SJCRH30 (cell line): ENCODE measurements at places on chromosomes 6 and 20. TPM values are rescaled to one million over a fixed set of nuclear protein-coding genes. Genes with fewer than 3 reads are reported as not detected.

The RIMS1 gene
- total RNA-seq = 0.24 and 0.28 TPM in 2 replicates

GRCh38 chr6:49606721-49607390 is 29.8 kb downstream of the RHAG start:
- H3K36me3 ChIP-seq = no peaks in the 10 kb centered on the region
- H3K4me3 ChIP-seq = no peak overlapping the region
- peaks cover 3% of the 10 kb centered on the region; the same call in 1 of the 2 replicates for H3K4me1 ChIP-seq
- H3K27me3 ChIP-seq = no peaks in the 10 kb centered on the region

DNA sequence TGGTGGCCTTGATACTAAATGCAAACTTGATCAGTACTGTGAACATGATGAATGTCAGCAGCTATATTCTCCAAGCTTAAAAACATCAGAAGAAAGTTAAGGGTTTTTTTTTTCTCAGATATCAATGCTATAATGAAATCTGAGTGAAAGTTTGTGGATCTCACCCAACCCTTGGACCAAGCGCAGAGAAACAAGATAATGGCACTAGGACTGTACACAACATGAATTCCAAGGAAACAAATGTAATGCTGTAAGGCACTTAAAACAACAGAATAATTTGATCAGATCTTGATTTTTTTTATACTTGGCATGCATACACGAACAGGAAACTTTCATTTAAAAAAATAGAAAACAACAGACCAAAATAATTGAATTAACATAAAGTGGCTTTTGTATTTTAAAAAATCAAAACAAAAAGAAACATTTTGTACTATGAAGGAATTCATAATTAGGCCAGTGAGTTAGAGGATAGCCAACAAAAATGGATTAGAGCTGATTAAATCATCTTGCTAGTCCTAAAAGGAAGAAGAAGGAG is 1154.0 kb upstream of the EYS start:
- DNase-seq = no peak
- no peaks in the 10 kb centered on the region for H3K36me3 ChIP-seq
- no peak overlapping the region for H3K27ac ChIP-seq
- no peak overlapping the region for H3K4me3 ChIP-seq

DNA sequence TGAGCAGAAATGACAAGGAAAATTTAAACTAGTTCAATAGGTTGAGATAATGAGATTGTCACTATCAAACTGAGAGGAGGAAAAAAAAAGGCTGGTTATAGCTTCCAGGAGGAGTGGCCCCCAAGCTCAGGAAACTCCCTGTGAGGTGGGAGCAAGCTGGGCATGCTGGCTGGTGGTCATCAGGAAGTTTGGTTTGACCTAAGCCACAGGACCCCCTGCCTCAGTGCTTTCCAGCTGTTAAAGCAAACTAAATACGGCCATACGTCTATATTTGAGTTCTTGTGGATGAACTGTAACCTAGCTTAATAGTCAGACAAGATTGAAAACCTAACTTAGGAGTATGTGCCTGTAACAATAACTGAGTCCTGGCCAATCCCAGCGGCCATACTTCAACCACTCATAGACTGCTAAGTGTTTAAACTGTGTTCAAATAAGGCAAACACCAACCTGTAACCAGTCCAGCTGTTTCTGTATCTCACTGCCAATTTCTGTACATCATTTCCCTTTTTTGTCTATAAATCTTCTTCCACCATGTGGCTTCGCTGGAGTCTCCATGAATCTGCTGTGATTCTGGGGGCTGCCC is 24.6 kb upstream of the ZBTB24 start:
- no peak overlapping the region for H3K4me3 ChIP-seq
- DNase-seq = no peak
- H3K36me3 ChIP-seq = no peaks in the 10 kb centered on the region
- peaks cover 19% of the 10 kb centered on the region for H3K4me1 ChIP-seq
- no peaks in the 10 kb centered on the region for H3K27me3 ChIP-seq

DNA sequence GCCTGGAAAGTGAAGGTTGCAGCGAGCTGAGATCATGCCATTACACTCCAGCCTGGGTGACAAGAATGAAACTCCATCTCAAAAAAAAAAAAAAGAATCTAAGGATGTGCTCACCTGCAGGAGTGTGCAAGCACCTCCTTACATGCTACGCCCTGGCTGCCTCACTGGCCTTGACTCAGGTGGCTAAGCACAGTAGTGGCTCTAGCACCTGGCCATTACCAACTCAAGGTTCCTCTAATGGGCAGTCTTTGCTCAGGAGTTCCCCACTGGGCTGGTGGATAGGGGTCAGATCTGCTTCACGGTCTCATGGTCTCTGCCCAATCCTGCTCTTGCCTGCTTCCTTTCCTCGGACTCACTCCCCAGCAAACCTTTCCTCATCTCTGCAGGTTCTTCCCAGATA is 39.7 kb downstream of the KCNK17 start:
- no peak for DNase-seq
- no peak overlapping the region for H3K4me3 ChIP-seq
- H3K4me1 ChIP-seq = no peaks in the 10 kb centered on the region
- no peak overlapping the region for H3K27ac ChIP-seq

DNA sequence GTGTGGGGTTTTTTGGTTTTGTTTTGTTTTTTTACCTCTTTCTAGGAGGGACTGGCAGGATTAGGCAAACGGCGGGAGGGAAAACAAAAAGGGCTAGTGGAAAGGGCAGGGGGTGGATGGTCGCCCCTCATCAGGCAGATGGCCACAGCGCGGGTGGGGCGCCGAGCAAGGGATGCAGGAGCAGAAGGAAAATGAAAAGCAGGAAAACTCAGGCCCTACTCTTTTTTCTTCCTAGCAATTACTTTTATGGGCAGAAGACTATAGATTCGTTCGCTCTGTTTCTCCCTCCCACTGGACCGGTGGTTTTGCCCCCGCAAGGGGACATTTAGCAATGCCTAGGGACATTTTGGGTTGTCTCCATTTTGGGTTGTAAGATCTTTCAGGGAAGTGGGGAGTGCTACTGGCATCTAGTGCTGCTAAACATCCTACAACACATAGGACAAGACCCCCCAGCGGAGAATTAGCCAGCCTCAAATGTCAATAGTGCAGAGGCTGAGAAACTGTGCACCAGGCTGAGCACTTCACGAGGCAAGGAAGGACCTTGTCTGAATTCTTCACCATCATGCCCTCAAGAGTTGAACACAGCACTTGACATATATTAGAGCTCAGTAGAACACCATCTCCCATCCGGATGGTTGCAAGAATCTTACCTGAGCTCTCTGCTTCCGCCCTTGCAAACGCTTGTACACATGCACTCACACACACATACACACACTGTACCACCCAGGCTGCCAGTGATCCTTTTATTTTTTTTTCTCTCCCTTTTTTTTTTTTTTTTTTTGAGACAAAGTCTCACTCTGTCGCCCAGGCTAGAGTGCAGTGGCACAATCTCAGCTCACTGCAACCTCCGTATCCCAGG is 4.8 kb upstream of the ZMYND8 start:
- H3K4me1 ChIP-seq = peaks cover 41% of the 10 kb centered on the region
- peak overlapping the region; percentile 53 for H3K4me3 ChIP-seq
- peak overlapping the region; percentile 95 for H3K27ac ChIP-seq
- DNase-seq = no peak
- no peaks in the 10 kb centered on the region for H3K36me3 ChIP-seq
- no peaks in the 10 kb centered on the region for H3K27me3 ChIP-seq

GRCh38 chr20:17605131-17605660 is 35.3 kb downstream of the DSTN start:
- H3K36me3 ChIP-seq = peaks cover 5% of the 10 kb centered on the region; the same call in 1 of the 2 replicates
- no peaks in the 10 kb centered on the region for H3K27me3 ChIP-seq
- no peaks in the 10 kb centered on the region for H3K4me1 ChIP-seq
- DNase-seq = no peak

DNA sequence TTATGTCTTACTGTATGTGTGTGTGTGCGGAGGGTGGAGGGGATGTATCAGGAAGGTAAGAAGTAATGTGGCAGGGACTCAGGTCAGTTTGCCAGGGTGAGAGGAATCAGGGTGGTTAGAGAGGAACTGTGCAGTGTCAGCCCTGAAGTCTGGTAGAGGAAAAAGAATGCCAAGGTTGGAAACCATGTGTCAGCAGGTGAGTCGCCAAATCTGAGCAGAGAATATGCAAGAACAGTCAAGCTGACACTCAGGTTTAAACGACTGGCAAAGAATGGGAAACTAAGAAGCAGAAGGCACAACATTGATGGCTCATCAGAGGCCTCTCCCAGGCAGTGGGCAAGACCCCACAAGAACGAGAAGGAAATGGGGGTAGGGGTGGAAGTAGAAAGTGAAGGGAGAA is 107.5 kb upstream of the TBX18 start:
- no peak for DNase-seq
- H3K4me3 ChIP-seq = no peak overlapping the region
- H3K27me3 ChIP-seq = no peaks in the 10 kb centered on the region
- H3K27ac ChIP-seq = no peak overlapping the region
- no peaks in the 10 kb centered on the region for H3K36me3 ChIP-seq
- H3K4me1 ChIP-seq = no peaks in the 10 kb centered on the region

The EFCAB8 gene
- 0.28 and 0.58 TPM in 2 replicates for total RNA-seq

DNA sequence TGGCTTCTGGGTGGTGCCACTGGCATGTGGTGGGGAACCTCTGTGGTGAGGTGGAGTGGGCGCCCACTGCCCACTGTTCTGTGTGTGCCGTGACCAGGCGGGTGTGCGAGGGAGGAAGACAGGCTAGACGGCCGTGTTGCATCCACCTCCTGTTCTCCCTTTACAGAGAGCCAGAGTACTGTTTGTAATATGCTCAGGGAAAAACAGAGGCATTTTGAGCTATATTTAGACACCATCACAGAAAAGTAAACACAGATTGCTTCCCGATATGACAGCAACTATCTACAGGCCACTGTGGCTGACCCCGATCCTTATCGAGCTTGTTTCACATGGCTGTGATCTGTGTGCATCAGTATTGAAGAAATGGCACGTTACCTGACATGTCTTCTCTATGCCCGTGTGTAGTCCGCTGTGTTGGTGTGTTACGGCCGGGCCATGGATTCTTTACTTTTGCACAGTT is 45.6 kb downstream of the ARID1B start:
- H3K4me3 ChIP-seq = no peak overlapping the region
- peaks cover 8% of the 10 kb centered on the region; the same call in 1 of the 2 replicates for H3K4me1 ChIP-seq
- no peaks in the 10 kb centered on the region for H3K36me3 ChIP-seq
- no peak for DNase-seq
- no peaks in the 10 kb centered on the region for H3K27me3 ChIP-seq
- H3K27ac ChIP-seq = no peak overlapping the region

The TFAP2C gene
- total RNA-seq = not detected in 2 replicates

- no peaks in the 10 kb centered on the region for H3K36me3 ChIP-seq
- H3K27me3 ChIP-seq = no peaks in the 10 kb centered on the region
- no peak overlapping the region for H3K4me3 ChIP-seq
These were observed 299.1 kb downstream of the FOXC1 start for GRCh38 chr6:1908784-1909183.

The NOX3 gene
- not detected in 2 replicates for total RNA-seq

- H3K4me3 ChIP-seq = peak overlapping the region; percentile 93
- H3K27ac ChIP-seq = peak overlapping the region; percentile 43; the same call in 1 of the 2 replicates
- peaks cover 9% of the 10 kb centered on the region; the same call in 1 of the 2 replicates for H3K4me1 ChIP-seq
- no peaks in the 10 kb centered on the region for H3K27me3 ChIP-seq
- no peaks in the 10 kb centered on the region for H3K36me3 ChIP-seq
These were observed 675 bp downstream of the DSTN start for GRCh38 chr20:17570347-17571152.
